ENCODE measurements at places on chromosomes 13 and 19. TPM values are rescaled to one million over a fixed set of nuclear protein-coding genes. Genes with fewer than 3 reads are reported as not detected.

Gene PSG11
- not detected for total RNA-seq

Gene LHB
- not detected for total RNA-seq

Gene CALR3
- not detected for total RNA-seq

Gene TRIP10
- total RNA-seq = 92.9 TPM

Gene UGGT2
- total RNA-seq = 31.9 TPM

Gene BRCA2
- 2.0 TPM for total RNA-seq

Gene C1QTNF9B
- total RNA-seq = not detected

Gene SPPL2B
- total RNA-seq = 94.1 TPM

Gene NOVA2
- total RNA-seq = 8.5 TPM

Gene ZNF534
- total RNA-seq = not detected

Gene SYT3
- 0.63 TPM for total RNA-seq

Gene TLE2
- total RNA-seq = 76.6 TPM

Gene ATP4A
- not detected for total RNA-seq

Gene NLRP13
- total RNA-seq = not detected

Gene IGFL2
- total RNA-seq = not detected

Gene ZNF799
- 7.8 TPM for total RNA-seq

Gene P2RY11
- 17.3 TPM for total RNA-seq

Gene GPR12
- total RNA-seq = not detected

Gene SIRT6
- total RNA-seq = 27.3 TPM

Gene SIGLEC6
- 4.8 TPM for total RNA-seq

Gene CDC42EP5
- 29.9 TPM for total RNA-seq

Gene ZNF90
- total RNA-seq = 4.7 TPM

Gene CACNG6
- not detected for total RNA-seq

Gene ODAD3
- 1.5 TPM for total RNA-seq

Gene IGFL1
- not detected for total RNA-seq

Gene GARIN5A
- 2.0 TPM for total RNA-seq

Gene NKPD1
- 0.09 TPM for total RNA-seq

Gene CRTC1
- 26.8 TPM for total RNA-seq

Gene MYO1F
- 35.8 TPM for total RNA-seq

Gene NAPSA
- total RNA-seq = 217 TPM

All from kidney (tissue), 22 donors.